Fibroblast of lung (primary cell): ENCODE measurements at places on chromosomes 11 and 22. TPM values are rescaled to one million over a fixed set of nuclear protein-coding genes. Genes with fewer than 3 reads are reported as not detected.
A peak's percentile ranks its signal among the peaks of the same experiment; 100 is the strongest.

The TXN2 gene
- 20.5 and 25.3 TPM in 2 replicates for total RNA-seq

DNA sequence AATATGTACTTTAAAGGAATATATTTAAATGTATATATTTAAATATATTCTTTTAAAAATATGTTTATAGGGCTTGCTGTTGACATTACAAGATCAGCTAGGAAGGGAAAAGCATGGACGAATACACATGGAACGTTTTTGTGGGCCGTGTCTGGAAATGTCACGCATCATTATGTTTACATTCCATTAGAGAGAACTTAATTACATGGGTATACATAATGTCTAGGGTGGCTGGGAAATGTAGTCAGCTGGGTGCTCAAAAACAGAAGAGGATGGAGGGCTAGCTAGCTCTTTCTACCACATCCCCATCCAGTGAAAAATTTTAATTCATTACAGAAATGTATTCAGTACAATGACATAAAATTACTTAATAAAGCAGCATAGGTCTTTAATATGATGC is 371.2 kb downstream of the DYNC2H1 start:
- DNase-seq, result peak; percentile 12

The NECTIN1 gene
- 2.8 and 3.3 TPM in 2 replicates for total RNA-seq

The TECTA gene
- total RNA-seq, result 0.26 and 0.33 TPM in 2 replicates

DNA sequence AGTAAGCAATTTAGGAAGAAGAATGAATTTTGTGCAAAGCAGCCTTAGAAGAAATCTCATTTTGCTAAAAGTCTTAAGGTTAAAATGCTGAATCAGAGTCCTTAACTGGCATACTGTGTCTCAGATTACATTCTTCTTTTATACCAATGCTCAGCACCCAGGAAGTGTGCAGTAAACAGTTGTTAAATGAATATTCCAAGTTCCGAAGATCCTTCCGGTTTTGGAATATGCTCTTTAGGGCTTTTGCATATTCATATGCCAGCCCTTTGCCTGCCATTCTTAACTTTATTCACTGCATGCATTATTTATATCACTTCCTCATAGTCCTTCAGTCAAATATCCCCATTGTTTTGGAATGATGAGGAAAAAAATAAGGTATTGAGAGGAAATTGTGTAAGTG is 242.0 kb downstream of the DDX10 start:
- DNase-seq, result peak; percentile 54

The NTM gene
- total RNA-seq, result 9.2 and 28.6 TPM in 2 replicates

DNA sequence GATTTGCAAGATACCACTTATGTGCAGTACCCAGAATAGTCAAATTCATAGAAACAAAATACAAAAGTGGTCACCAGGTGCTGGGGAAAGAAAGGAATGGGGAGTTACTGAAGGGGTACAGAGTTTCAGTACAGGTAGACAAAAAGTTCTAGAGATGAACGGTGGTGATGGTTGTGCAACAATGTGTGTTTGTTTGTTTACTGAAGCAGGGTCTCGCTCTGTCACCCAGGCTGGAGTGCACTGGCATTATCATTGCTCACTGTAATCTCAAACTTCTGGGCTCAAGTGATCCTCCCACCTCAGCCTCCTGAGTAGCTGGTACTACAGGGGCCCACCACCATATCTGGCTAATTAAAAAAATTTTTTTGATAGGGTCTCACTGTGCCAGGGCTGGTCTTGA is 12.1 kb downstream of the UBE2L6 start:
- no peak for DNase-seq

- DNase-seq, result no peak
Observed at GRCh38 chr22:27768027-27768653, 33.4 kb downstream of the MN1 start.

DNA sequence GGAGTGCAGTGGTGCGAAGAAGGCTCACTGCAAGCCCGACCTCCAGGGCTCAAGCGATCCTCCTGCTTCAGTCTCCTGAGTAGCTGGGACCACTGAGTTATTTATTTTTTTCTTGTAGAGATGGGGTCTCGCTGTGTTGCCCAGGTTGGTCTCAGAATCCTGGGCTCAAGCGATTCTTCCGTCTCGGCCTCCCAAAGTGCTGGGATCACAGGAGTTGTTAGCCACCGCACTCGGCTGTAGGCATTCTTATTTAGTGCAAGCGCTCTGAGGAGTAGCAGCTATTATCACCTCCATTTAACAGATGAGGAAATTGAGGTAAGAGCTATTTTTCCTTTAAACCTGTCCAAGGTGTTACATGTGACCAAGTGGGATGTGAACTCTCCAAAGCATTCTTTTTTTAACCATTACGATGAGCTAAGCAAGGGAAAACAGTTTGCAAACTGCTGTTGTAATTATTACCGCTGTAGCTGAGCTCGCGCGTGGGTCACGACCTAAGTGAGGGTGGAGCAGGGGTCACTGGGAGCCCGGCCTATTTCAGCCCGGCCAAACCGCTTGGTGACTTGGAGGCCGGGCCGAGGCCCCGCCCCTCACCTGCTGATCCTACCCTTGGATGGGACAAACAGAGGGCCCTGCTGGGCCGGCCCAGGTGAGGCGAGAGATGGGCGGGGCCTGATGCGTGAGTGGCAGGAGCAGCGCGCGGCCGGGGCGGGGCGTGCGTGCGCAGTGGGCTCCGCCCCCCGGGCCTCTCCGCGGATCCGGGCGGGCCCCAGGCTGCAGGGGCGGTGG is 449 bp upstream of the KREMEN1 start:
- peak; percentile 53 for DNase-seq

DNA sequence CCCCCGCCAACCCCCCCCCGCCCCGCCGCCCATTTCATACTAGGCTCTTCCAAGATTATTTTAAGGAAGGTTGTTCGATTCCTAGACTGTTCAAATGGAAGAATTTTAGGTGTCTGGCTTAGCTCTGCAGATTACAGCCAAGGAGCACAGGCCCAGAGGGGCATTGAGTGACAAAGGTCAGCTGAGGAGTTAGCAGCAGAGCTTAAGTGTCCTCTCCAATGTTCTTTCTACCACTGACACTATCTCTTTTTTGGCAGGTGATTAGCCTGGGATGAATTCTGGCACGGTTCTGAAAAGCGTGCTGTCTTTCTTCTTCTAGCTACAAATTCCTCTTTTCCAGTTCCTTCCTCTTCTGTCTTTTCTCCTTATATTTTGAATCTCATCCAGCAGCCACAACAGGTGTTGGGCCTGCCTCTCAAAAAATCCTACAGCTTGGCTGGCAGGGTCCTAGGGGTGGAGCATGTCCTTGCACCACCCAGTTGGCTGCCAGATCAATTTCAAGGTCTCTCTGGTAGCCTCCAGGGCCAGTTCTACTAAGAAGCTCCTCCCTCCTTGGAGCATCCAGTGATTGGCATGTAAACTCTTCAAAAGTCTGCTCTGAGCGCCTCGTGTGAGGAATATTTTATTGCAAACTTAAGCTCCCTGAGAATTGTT is 23.0 kb downstream of the KCNE3 start:
- no peak for DNase-seq
